ENCODE measurements at places on chromosomes 7 and 10.

DNA sequence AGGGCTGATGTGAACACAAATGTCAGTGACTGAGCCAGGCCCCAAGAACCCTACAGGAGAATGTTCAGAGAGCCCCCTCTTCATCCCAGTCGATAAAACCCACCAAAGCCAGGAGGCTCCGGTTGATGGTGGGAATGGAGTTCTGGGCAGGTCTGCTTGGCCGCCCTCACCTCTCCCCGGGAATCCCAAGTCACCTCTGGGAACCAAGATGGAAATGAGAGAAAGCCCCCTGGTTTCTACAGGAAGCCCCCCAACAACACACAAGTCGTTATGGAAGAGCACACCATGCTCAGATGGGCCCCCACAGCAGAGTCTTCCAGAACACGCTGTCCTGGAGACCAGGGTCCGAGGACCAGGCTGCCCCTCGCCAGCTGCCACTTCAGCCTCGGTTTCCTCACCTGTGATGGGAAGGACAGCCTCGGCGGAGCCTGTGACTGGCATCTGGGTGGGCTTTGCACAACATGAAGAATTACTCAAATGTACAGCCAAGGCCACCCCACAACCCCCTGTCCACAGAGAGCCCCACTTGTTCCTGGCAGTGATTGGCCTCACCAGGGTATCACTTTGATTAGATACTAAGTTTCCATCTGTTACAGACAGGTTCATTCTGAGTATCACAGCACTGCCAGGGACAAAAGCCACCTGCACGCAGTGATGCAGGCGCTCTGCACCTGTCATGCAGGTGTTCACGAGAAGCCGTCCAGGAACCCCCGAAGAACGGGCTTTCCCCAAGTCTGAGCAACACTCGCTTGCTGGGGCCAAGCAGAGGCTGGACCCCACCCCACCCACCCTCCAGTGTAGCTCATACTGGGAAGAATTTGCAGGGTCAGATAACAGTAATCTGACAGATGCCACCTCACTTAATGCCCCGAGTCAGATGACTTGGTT lies 57.6 kb downstream of the MKI67 start:
- DNase-seq = no peak

- DNase-seq = no peak
These were observed 2.1 kb downstream of the GLCCI1 start for GRCh38 chr7:7970531-7971307.

- DNase-seq = no peak
These were observed 39.2 kb upstream of the HPS1 start for GRCh38 chr10:98485959-98486358.

GRCh38 chr10:89664203-89664602 lies 19.2 kb upstream of the PANK1 start:
- no peak for DNase-seq

DNA sequence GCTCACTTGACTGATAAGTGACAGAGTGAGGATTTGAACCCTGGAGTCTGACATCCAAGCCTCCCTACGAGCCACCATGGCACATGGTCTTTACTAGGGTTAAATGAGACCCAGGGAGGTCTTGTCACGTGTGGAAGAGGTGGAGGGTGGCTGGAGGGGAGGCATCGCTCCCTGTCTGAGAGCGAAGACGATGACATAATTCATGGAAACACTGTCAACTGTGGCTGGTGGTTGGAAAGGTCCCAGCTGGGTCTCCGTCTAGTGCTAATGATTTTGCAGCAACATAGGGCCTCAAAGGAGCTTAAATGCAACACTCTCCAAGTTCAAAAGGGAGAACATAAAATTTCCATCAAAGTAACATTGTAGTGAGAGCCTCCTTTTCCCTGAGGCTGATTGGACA lies 99.9 kb upstream of the BAIAP2L1 start:
- DNase-seq = no peak

- DNase-seq = no peak
These were observed 8.9 kb downstream of the WAC start for GRCh38 chr10:28541717-28542365.

- DNase-seq = no peak
These were observed 1.7 kb upstream of the ST7 start for GRCh38 chr7:116951366-116952292.

GRCh38 chr10:86179153-86179524 lies 187.5 kb downstream of the GRID1 start:
- DNase-seq = no peak

- no peak for DNase-seq
These were observed 108.4 kb upstream of the ZMIZ1 start for GRCh38 chr10:78960316-78960800.

DNA sequence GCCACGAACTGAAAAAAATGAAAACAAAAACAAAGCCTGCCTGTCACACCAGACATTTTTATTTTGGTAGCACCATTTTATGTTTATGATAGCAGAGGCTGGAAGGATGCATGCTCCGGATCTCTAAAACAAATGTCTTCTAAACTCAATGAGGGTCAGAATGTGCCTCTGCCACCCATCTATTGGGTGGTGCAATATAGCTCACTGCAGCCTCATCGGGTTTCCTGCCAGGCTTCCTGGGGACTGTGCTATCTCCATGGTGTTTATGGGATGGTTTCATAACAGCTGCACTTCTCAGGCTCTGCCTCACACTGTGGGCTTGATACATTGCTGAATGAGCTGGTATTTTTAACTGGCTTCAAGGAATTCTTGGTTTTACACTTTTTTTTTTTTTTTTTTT lies 94.4 kb downstream of the ITIH5 start:
- no peak for DNase-seq

DNA sequence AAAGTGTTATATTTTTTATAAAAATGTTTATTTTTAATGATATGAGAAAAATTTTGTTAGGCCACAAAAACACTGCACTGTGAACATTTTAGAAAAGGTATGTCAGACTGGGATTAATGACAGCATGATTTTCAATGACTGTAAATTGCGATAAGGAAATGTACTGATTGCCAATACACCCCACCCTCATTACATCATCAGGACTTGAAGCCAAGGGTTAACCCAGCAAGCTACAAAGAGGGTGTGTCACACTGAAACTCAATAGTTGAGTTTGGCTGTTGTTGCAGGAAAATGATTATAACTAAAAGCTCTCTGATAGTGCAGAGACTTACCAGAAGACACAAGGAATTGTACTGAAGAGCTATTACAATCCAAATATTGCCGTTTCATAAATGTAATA lies 64.8 kb upstream of the CAPZA2 start:
- no peak for DNase-seq

- DNase-seq = no peak
These were observed 299.1 kb downstream of the LHFPL3 start for GRCh38 chr7:104627516-104627915.

DNA sequence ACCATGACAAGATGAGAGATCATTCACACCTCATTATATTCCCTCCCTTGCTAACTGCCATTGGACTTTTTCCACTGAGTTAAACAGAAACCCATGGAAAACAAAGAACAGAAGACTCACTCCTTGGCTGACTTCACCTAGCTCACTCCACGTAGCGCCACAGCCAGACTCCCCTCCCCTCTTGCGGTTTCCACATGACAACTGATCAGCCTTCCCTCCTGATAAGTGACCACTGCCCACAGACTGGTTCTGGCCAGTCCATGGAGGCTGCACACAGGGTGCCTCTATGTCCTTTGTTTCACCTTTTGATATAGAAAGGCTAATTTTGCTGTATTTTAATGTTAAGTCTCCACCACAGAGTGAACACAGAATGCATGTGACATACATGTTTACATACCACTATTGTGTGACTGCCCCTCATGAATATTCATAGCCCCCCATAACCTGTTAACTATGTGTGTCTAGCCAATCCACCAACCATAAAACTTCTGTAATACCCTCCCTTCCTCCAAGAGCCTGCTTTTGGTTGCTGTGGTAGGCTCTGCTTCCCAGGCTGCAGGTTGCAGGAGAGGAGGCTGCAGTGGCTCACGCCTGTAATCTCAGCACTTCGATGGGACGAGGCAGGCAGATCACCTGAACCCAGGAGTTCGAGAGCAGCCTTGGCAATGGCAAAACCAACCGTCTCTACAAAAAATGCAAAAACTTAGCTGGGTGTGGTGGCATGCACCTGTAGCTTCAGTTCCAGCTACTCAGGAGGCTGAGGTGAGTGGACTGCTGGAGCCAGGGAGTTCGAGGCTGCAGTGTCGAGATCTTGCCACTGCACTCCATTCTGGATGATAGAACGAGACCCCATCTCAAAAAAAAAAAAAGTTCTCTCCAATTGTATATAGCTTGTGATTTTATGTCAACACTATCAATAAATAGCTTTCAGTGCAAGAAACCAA lies 10.0 kb upstream of the IFIT5 start:
- no peak for DNase-seq

GRCh38 chr10:102761981-102762380 lies 18.2 kb downstream of the WBP1L start:
- no peak for DNase-seq

DNA sequence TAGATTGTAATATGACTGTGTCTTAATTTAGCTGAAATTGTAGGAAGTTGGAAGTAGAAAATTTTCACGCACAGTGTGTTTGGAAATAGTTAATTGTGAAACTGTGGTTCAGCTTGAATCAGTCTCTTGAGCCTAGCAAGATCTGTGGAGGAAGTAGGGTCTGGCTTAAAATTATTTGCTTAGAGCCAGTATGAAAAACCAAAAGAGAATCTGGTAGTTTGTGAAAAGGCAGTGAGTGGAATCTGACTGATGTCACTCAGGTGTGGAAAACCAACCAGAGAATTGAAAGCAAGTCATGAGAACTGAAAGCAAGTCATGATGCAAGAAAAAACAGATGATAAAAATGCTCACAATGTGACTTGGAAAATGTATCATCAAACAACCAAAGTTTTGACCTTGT lies 11.5 kb downstream of the LIPJ start:
- peak; percentile 1 for DNase-seq

DNA sequence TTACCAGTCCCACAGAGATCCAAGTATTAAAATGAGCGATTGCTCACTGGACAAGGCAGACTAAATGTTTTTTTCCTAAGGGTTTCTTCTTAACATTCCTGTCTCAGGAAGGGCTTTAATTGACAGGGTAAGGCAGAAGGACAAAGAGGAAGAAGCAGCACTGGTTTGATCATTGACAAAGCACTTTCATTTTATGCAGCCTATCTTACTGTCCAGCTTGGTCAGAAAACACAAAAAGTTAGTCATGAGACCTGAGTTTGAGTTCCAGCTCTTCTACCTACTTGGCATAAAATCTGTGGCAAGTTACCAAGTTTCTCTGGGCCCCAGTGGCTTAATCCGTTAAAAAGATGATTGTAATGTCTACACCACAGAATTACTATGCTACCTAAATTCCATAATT lies 458.5 kb downstream of the GFRA1 start:
- no peak for DNase-seq

DNA sequence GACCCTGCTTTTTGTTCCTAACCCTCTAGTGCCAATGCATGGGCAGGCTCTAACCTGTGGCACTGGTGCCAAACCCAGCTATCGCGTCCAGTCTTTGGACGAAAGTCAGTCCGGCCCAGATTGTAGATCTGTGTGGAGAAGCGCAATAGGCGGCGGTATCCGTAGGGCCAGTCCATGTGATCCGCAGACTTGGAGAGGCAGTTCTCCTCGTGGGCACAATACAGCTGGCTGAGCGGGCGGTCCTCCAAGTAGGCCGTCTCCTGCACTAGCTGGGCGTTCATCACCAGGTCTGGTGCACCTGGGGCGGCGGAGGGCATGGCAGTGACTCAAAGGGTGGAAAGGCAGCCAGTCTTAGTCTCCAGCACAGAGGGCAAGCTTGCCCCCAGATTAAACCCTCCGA lies 14.5 kb downstream of the LOXL4 start:
- DNase-seq = no peak

DNA sequence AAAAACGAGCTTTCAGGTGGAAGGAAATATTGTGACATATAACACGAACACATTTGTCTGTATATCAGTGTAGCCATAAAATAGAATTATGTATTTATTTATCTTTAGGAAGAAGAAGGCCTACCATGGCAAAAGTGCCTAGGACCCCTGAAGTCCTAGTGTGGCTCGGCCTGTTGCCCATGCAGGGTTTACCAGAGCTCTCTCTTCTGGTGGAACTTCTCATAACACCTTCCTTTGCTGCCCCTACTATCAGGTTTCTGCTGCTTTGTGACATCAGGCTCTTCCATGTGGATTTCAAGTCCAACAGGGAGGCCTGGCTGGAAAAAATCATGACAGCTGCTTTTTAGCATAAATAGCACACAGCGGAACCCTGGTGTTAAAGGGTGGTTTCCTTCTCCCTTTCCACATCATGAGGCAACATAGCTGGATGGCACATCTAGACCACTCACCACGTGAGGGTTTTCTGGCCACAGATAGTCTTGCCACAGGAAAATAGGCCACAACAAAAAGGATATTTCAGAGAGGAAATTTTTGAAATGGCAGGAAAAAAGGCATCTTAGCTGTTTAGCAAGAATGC lies 44.8 kb upstream of the ADO start:
- no peak for DNase-seq

DNA sequence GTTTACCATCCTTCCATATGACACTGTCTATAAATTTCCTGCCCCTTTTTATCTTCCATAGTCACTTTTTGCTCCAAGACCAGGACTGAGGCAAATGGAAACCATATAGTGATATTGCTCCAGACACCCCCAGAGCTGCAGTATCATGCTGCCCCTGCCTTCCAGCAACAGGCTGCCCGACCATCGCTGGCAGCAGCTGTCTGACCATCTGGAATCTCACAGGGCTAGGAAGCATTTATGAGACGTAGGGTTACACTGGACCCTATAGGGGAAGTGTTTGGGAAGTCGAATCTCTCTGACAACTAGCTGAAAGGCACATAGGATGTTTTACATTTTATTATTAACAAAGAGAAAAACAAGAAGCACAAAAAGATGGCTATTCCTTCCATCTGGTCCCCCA lies 19.4 kb downstream of the ENO4 start:
- DNase-seq = no peak

DNA sequence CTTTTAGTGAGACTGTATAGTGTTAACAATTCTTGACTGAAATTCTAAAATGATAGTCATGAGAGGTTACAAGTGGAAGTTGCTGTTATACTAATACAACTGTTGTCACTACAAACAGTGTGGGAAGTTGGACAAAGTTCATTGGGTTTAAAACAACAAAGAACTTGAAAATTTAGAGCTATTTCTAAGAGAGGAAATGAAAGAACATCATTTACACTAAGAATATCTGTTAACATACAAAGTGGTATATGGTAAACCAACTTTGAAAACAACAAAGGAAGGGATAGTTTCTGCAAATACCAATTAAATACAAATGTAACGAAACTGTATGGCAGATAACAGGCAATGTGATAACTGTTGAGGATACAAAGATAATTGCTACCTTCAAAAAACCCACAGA lies 11.6 kb downstream of the MTPN start:
- DNase-seq = no peak

DNA sequence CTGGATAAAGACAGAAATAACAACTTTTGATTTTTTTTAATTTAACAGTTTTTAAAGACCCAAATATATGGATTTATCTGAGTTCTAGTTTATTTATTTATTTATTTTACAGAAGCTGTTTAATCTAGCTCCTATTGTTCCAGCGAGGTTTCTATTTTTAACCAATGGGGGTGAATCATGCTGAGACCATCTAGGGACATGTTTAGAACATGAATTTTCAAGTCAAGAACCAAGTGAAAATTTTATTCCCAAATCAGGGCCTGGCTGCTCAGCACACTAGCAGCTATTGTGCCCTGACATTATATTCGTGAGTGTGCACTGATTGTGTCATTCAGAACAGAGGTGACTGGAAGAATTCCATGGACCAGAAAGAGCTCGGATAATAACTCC lies 24.6 kb upstream of the MPP7 start:
- DNase-seq = no peak
